Right atrium auricular region (tissue), 2 donors: ENCODE measurements at places on chromosomes 5 and 9. TPM values are rescaled to one million over a fixed set of nuclear protein-coding genes. Genes with fewer than 3 reads are reported as not detected.

Gene TMEM252
- total RNA-seq = not detected

Gene TMOD1
- total RNA-seq = 122 TPM

Gene ALAD
- 16.2 TPM for total RNA-seq

Gene INSL6
- not detected for total RNA-seq

Gene GLRA1
- not detected for total RNA-seq

Gene ZNF354C
- 2.4 TPM for total RNA-seq

Gene ARHGEF37
- 11.0 TPM for total RNA-seq

Gene EIF4E1B
- total RNA-seq = not detected

Gene PCDHB10
- 2.5 TPM for total RNA-seq

Gene UBE2QL1
- total RNA-seq = 9.1 TPM

Gene C5orf58
- not detected for total RNA-seq

Gene FOXI1
- total RNA-seq = not detected

Gene CAVIN4
- total RNA-seq = 33.3 TPM
